ENCODE measurements at places on chromosomes 1 and 21.

DNA sequence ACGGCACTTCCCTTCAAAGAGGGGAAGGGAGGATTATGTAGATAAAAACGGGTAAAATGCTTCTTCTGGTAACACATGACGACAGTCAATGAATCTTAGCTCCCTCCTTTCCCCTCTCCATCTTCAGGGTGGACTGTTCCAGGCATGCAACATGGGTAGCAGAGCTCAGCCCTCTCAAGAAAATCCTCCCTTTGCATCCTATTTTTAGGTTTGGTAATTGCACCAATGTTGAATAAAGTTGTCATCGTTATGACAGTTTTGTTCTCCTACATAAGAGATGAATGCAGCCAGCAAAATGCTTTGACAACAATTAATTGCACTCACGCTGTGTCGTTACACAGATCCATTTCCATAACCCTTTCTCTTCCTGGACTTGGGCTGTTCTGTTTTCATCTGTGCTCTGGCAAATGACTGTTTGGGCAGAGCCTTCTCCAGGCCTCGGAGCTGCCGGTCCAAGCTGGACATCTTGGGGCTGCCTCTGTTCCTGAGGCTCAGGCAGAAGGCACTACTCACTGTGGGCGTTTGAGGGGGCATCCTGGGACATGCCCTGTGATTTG is 127.6 kb downstream of the CNIH3 start:
- DNase-seq = no peak

DNA sequence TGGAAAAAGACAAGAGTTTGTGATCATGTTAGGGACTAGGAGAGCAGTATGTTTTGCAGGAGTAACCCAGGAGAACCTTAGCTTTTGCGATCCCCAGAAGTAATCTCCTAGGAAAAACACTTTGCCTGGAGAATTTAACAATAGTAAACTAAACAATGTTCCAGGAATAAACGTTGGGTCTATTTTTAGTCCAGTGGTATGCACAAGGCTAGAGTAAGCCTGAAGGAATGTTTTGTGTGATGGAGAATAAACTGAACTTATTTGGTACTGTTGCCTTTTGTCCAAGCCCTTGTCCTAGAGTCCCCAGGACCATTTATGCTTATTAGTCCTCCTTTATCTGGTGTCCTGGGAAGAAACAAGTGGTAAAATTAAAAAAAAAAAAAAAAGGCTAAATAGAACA is 28.7 kb upstream of the RGS5 start:
- no peak for DNase-seq

GRCh38 chr1:58881471-58881994 is 97.7 kb upstream of the JUN start:
- DNase-seq = no peak

GRCh38 chr1:203937678-203938330 is 76.4 kb downstream of the SNRPE start:
- no peak for DNase-seq

DNA sequence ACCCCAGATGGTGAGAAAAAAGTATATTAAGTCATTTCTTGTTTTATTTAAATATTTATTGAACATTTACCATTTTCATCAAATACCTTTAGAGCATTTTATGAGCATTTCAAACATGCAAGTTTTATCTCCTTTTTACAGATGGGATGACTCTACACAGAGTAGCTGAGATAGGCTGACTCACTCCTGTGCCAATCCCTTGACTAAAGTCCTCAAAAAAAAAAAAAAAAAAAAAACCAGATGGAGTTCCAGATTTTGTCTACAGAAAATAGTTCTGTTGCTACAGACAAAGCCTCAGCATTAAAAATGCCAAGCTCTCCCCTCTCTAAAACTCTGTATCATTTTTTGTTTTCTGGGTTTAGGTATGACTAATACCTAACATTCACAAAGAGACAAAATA is 303.0 kb upstream of the PLD5 start:
- DNase-seq = no peak

- DNase-seq = no peak
Measured at GRCh38 chr1:44367944-44368343, 12.9 kb upstream of the ERI3 start.

DNA sequence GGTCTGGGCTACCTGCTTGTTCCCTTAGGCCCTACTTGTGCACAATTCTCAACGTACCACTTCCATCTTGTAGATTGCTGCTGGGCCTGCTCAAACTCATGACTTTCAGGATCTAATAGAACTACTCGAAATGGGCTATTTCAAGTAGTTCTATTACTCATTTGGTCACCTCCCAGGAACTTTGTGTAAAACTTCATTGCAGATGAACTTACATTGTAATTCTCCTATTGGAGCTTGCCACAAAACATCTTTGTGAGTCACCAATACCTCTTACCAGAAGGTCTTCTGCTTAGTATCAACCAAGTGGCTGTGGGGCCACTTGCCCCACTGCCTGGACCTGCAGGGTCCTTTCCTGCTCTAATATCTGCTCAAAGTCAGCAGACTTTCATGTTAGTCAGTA is 10.7 kb upstream of the MYOCOS start:
- DNase-seq = no peak

GRCh38 chr21:17139696-17140095 is 373.1 kb upstream of the CXADR start:
- no peak for DNase-seq

GRCh38 chr1:24965571-24965930 is 35.5 kb upstream of the RUNX3 start:
- DNase-seq = no peak

DNA sequence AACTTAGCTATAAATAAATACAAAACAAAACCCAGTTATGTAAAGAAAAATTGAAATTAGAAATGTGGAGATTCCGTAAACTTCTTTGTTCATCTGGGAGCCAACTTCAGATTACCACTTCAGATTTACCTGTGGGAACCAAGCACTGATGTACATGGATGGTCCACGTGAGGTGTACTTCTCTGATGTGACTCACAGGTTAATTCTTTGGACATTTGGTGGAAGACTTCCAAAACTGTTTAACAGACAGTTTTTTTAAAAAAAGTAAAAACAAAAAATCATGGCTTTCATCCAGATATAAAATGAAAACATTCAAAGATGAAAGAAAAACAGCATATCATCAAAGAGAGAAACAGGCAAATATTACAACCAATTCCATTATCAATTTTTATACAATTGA is 92.0 kb downstream of the MAST2 start:
- no peak for DNase-seq

DNA sequence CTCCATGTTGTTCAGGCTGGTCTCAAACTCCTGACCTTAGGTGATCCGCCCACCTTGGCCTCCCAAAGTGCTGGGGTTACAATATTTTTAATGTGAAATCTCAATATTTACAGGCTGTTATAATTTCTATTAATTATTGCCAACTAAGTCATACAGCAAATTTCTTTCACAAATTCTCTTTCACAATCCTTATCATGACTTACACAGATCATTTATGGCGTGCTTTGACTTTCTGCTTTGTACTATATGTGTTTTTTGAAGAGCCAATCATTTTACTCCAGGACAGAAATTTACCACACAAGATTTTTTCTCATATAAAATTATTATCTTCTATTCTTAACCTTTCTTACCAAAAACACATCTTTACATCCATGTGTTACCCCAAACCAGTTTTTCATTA is 1729.9 kb downstream of the NCAM2 start:
- DNase-seq = no peak

- no peak for DNase-seq
Measured at GRCh38 chr1:228018125-228018398, 11.3 kb downstream of the WNT3A start.

DNA sequence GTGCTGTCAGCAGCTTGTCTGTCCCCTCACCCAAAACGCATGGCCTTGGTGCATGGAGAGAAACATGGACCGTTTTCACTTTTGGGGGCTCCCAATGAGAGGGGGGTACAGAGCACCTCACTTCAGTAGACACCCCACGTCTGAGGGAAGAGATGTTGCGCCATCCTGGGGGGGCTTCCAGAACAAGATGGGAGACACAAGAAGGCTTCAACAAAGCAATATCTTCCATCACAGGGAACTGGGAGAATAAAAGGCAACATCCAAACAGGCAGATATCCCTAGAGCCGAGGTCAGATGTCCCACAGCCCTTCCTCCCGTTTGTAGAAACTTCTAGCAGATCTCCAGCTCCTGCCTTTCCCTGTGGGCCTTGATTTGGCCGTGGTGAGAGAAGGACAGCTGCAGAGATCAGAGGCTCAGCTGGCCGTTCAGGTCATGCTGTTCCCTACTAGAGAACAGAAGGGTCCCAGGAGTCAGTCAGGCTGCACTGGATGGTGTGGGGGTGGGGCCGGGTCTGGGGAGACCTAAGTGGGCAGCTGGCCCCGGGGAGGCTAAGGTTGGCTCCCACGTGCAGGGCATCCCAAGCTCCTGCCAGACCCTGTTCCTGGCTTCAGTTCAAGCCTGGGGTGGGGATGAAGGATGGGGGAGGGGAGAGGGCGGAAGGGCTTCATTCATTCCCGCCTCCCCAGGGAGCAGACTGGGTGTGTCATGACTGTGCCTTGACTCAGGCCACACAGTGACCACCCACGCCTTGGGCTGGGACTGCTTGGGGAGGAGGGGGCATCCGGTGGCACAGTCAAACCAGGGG is 4.4 kb downstream of the PLOD1 start:
- no peak for DNase-seq

DNA sequence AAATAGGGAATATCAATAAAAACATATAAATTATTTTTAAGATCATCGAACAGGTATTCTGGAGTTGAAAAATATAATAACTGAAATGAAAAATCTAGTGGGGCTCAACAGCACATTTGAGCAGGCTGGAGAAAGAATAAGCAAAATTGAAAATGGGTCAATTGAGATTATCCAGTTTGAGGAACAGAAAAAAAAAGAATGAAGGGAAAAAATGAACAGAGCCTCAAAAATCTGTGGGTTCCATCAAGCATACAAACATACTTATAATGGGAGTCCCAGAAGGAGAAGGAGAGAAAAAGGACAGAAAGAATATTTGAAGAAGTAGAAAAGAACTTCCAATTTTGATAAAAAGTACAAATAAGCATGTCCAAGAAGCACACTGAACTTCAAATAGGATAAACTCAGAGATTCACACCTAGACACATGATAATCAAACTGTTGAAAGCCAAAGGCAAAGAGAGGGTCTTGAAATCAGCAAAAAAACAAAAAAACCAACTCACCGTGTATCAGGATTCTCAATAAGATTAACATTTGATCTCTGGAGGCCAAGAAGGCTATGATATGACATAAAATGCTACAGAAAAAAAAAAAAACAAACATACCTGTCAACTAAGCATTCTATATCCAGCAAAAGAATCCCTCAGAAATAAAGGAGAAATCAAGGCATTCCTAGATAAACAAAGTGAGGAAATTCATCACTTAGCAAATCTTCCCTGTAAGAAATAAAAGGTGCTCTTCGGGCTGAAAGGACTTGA is 5.4 kb upstream of the COQ8A start:
- no peak for DNase-seq

DNA sequence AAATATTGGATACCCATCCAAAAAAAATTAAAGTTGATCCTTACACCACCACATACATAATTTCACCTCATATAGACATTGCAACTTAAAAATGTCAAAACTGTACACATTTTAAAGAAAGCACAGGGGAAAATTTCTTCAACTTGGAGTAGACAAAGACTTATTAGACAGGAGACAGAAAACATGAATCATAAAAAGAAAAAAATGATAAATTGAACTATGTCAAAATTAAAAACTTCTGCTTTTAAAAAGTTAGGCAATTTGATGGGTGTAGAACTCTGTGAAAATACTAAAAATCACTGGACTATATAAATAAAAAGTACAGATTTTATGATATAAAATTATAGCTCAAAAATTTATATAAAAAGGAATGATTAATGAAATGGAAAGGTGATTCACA is 4.4 kb upstream of the OR10K1 start:
- no peak for DNase-seq
